D721Med (cell line): ENCODE measurements at places on chromosomes 6 and 20.
A peak's percentile ranks its signal among the peaks of the same experiment; 100 is the strongest.

- no peak for DNase-seq
Measured at GRCh38 chr20:13934992-13935894, 55.2 kb downstream of the SEL1L2 start.

DNA sequence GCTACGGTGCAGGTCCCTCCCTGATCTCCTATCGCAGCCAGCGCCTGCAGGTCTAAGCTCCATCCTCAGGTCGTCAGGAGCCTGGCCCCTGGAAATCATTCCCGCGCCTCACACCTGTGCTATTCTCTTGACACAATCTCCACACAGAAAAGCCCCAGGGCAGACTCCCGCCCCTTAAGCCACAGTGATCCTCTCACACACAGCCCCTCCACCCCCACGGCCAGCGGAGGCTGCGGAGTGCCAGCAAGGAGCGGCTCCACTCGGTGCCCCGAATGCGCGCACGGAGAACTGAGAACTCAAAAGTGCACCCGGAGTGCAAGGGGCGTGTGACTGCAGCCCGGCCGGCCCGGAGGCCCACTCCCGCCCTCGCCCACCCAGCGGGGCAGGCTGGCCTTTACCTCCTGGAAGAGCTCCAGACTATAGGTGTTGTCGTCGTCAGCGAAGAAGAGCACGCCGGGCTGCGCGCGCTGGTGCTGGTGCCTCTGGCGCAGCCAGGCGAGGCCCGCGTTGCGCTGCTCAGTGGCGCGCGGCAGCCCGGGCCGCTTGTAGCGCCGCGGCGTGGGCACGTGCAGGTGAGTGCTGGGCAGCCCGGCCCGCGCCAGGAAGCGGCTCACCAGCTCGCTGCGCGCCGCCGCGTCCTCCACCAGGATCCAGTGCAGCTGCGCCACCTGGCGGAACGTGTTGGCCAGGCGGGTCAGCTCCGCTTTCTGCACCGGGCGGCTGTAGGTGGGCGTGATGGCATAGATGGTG, 1.2 kb downstream of the B3GAT2 start:
- peak; percentile 37 for DNase-seq

DNA sequence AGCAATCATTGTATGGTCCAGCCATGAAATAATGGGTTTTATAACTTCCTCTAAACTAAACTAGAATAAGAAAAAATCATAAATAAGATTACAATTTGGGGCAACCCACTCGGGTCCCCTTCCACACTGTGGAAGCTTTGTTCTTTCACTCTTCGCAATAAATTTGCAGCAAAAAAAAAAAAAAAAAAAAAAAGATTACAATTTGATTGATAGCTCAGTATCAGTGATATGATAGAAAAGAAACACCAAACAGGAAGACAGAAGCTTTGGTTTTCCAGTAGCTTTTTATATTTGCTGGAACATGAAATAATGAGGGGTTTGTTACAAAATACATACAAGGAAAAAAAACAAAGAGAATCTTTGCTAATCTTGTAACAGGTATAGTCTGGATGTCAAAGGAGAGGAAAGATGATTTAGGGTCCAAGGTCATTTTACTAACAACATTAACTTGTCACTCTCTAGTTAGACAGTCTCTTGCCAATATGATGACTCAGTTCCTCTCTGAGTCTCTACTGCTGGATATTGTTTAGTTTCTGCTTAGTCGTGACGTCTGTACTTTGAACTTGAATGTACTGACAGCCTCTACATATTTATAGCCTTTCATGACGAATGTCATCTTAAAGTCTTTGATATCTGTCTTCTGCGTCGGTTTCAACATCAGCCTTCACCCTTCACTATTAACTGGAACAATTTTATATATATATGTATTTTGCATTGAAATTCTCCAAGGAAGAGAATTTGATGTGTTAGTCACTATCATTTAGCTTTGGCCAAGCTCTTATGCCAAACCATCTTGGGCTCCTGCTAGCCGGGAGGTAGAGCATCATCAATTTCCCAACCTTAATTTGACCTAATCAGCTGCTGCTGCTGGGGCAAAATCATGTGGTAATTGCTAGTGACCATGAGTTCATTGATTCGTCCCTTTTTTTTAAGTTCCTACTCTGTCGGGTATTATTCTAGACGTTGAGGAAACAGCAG, 213.1 kb upstream of the STXBP5 start:
- DNase-seq, result no peak

DNA sequence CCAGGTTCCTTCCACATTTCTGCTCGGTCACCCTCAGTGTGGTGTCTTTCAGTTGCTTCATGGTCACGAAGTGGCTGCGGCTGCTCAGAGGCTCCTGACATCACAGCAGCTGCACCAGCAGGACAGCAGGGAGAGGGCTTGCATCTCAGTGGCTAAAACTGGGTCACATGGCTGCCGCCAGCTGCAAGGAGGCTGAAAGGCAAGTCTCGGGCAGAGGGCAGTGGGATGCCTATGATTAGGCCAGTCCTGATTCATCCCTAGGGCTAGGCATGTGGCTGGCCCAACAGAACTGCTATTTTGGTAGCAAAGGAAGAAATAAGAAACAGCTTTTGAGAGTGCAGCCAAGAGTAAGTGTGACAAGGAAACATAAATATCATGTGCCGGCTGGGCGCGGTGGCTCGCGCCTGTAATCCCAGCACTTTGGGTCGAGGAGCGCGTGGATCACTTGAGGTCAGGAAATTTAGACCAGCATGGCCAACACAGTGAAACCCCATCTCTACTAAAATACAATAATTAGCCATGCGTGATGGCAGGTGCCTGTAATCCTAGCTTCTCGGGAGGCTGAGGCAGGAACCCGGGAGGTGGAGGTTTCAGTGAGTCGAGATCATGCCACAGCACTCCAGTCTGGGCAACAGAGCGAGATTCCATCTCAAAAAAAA, 46.6 kb downstream of the RBM38 start:
- no peak for DNase-seq

- no peak for DNase-seq
Measured at GRCh38 chr20:50271612-50272011, 81.0 kb downstream of the CEBPB start.
